Kidney epithelial cell (primary cell): ENCODE measurements at places on chromosomes 11 and 22.
A peak's percentile ranks its signal among the peaks of the same experiment; 100 is the strongest.

DNA sequence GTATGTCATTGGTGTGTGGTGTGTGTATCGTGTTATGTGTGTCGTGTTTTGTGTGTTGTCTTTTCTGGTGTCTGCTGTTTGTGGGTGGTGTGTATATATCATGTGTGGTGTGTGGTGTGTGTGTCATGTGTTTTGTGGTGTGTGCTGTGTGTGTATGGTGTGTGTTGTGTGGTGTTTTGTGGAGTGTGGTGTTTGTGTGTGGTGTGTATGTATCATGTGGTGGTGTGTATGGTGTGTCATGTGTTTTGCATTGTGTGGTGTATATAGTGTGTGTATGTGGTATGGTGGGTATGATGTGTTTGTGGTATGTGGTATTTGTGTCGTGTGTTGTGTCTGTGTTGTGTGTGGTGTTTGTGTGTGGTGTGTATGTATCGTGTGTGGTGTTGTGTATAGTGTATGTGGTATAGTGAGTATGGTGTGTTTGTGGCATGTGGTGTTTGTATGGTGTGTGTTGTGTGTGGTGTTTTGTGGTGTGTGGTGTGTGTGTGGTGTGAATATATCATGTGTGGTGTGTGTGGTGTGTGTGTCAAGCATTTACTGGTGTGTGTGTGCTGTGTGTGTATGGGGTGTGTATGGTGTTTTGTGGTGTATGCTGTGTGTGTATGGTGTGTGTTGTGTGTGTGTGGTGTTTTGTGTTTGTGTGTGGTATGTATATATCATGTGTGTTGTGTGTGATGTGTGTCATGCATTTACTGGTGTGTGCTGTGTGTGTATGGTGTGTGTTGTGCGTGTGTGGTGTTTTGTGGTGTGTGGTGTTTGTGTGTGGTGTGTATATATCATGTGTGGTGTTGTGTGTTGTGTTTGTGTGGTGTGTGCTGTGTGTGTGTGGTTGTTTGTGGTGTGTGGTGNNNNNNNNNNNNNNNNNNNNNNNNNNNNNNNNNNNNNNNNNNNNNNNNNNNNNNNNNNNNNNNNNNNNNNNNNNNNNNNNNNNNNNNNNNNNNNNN lies 12.7 kb downstream of the PIM3 start:
- DNase-seq: no peak

- peak; percentile 52 for DNase-seq
Measured at GRCh38 chr11:8871171-8871775, 39.7 kb upstream of the AKIP1 start.

DNA sequence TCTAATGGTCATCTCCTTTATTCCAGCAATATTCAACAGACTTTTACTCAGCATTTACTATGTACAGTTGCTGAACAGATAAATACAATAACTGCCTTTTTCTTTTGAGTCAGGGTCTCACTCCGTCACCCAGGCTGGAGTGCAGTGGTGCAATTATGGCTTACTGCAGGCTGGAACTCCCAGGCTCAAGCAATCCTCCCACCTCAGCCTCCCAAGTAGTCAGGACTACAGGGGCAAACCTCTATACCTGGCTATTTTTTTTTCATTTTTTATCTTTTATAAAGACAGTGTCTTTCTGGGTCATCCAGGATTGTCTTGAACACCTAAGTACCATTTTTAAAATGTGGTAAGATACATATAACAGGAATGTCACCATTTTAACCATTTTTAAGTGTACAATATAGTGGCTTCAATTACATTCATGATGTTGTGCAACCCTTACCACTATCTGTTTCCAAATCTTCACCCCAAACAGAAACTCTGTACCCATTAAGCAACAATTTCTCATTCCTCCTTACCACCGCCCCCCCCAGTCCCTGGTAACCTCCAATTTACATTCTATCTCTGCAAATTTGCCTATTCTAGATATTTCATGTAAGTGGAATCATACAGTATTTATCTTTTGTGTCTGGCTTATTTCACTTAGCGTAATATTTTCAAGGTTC lies 67.8 kb downstream of the MIAT start:
- no peak for DNase-seq

- DNase-seq: no peak
Measured at GRCh38 chr11:30446520-30446919, 123.6 kb downstream of the ARL14EP start.

DNA sequence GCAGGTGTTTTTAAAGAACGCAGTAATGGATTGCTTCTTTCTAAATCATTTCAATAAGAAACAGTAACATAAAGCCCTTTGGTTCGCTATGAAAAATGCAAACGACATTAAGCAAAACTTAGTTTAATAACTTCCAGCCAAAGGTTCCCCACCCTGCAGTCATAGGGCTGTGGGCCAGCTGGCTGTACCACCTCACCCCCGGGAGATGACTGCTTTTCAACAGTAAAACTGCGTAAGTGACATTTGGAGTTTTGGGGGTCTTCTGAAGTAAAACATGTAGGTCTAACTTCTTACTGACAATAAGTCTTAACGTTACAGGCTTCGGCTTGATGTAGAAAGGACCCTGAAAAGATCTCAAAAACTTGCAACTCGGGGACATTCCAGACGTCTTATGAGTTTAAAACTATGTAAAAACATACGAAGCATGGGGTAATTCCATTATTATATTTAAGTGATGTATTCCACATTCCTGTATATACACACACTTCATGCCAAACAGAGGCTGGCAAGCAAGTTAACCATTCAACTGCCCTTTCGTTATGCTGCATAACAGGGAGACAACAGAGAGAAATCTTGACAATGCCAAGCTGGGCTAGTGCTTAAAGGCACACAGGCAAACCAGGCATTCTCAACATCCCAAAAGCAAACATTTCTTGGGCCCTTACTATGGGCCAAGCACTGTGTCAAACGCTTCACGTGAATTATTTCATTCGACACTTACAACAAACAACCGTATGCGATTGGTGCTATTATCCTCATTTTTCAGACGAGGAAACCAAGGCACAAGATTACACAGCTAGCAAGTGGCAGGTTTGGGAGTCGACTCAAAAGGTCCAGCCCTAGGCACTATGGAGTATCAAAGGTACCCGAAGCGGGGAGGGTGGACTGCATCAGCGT lies 1.2 kb downstream of the MRTFA start:
- DNase-seq: no peak

DNA sequence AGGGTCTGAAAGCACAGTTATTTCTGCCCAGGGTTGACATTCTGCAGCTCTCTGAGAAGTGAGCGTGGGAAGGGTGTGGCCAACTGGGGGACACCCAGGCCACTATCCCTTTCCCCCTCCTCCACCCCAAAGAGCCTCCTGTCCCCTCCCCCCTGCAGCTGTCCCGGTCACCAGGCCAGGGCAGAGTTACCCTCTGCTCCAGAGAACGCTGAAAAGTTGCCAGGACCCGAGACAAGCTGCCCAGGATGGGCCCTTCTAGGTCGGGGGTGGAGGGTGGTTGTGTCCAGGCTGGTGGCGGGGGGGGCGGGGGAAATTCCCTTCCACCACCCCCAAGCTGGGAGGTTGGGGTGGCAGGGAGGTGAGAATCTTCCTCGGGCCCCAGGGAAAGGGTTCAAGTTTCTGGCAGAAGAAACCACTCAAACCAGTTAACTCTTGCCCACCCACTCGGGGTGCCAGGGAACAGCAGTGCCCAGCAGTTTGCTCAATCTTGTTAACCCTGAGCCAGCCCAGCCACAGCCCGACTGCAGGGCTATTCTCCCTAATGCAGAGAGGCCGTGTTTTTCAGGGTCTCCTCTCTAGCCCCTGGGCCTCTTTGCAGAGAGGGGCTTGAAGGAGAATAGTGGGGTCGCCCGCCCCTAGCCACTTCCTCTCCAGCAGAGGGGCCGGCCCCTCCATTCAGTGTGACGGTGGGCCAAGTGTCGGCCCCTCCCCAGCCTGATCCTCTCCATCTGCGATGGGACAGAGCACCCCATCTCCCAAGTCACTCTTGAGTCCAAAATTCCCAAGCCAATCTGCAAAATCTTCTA lies 697 bp downstream of the LGALS1 start:
- DNase-seq: no peak

DNA sequence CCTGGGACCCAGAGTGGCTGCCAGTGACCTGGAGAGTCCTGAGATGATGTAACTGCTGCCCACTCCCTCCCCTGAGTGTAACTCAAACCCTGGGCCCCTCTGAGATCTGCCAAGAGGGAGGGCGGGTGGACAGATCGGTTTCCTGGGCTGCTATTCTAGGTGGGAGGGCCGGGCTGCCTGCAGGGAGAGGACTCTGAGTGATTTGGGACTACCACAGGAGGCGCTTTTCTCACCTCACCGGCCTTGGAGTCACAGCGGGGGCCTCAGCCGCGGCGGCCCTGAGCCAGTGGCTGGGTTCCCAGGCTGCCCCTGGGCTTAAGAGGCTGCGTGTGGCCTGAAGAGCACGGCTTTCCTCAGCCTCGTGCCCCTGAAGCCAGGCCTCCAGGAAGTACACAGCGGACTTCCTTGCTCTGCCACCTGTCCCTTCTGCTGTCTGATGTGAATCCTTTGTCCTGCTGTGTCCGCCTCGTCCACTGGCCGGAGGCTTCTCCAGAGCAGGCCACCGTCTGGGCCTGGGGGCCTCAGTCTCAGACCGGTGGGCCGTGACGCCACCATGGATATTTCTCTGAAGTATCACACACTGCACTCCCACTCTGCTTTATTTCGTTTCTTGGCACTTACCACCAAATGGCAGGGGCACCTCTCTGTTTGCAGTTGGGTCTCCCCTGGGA lies 11.5 kb downstream of the RELT start:
- DNase-seq: no peak

DNA sequence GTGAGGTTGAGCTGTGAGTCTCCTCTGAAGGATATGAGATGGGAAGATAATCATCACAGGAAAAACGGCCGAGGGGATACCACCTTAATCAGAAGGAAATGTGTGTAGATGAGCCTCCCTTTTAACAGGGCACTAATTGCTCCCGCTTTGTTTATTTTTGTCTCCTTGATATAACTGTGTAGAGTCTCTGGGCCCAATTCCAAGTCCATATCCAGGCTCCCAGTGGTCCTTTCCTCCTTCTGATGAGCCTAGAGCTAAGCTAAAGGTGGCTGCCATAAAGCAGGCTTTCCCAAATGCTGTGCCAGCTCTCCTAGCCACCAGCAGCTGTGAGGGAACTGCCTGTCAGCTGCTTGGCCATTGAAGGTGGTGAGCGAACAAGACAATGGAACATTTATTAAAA lies 17.1 kb upstream of the CCDC90B start:
- DNase-seq: no peak

DNA sequence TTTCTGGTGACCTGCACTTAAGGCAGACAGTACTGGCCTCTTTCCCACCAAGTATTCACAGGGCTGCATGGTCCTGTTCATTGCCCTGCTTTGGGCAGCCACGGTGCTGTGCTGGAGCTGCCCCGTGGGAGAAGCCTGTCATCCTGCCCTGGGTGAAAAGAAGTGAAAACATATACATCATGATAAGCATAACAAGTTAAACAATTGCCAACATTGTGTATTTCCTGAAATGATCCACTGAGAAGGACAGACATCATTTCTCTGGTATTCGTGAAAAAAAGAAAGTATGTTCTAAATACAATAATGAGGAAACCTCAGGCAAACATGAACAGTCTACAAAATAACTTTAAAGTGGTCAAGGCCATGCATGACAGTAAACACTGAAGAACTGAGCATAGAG lies 393.1 kb downstream of the TMEM135 start:
- DNase-seq: no peak

GRCh38 chr11:15594607-15595006 lies 479.9 kb downstream of the INSC start:
- DNase-seq: no peak

DNA sequence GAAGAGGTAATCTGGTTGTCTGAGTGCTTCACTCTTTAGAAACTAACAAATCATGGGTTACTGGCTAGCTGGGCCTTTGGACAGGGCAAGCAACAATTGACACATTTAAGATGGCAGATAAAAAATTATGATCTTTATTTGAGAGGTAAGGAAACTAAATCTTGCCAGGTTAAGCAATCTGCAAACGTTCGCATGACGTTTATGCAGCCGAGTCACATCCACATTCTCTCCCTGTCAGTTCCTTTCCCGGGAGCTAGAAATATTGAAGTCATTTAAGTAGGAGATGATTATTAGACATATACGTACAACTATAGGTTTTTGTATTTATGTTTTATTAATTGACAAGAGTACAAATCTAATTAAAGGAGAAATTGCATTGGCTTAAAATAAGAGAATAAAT lies 57.4 kb upstream of the RCN1 start:
- DNase-seq: no peak

- no peak for DNase-seq
Measured at GRCh38 chr11:81112718-81113117, 1620.9 kb downstream of the FAM181B start.

DNA sequence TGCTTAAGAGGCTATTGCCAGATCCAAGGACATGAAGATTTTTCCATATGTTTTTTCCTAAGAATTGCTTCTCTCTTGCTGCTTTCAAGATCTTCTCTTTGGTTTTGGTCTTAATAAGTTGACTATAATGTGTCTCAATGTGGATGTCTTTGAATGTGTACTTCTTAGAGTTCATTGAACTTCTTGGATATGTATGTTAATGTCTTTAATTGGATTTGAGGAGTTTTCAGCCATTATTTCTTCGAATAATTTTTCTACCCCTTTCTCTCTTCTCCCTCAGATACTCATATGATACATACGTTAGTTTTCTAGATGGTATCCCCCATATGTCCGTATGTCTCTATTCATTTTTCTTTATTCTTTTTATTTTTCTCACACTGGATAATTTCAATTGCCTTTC lies 13.2 kb downstream of the CABIN1 start:
- DNase-seq: no peak

DNA sequence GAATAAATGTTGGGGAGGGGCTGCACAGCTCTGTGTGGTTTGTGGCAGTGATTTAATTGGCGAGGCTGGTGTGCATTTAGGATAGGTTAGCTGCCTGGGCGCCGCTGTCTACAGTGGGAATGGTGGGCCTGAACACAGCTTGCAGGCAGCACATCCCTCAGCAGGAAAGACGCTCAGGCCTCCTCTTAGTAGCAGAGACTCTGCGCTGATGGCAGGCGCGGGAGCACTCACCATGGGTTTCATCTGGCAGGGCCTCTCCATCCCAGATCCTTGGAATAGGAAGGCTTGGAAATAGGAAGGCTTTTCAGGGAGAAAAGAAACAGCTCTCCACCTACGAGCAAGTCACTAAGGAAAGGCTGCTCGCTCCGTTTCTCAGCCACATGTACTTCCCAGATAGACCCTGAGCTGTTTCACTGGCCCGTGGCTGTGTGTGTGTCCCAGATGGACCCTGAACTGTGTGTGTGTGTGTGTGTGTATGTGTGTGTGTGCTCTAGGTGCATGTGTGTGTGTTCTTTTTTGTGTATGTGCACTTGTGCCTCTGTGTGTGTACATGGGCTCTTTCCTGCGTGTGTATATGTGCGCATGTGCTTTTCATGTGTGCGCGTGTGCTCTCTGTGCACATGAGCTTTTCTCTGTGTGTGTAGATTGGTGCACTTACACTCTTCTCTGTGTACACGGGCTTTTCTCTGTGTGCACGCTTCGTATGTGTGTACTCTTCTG lies 144.0 kb downstream of the TBC1D22A start:
- no peak for DNase-seq
